ENCODE measurements at places on chromosomes 11 and 22.

- DNase-seq, result no peak
Measured at GRCh38 chr11:128915149-128915521, 24.0 kb downstream of the KCNJ5 start.

- no peak for DNase-seq
Measured at GRCh38 chr11:20559523-20560300, 39.7 kb upstream of the SLC6A5 start.

- no peak for DNase-seq
Measured at GRCh38 chr11:127625402-127625801, 624.8 kb upstream of the KIRREL3 start.

DNA sequence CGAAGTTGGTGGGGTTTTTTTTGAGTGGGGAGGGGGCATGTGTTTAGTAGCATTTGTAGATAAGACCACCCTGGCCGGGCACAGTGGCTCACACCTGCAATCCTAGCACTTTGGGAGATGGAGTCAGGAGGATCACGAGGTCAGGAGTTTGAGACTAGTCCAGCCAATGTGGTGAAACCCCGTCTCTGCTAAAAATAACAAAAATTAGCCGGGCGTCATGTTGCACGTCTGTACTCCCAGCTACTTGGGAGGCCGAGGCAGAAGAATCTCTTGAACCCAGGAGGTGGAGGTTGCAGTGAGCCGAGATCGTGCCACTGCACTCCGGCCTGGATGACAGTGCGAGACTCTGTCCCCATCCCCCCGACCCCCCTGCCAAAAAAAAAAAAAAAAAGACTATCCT, 34.6 kb downstream of the CECR2 start:
- DNase-seq, result no peak

DNA sequence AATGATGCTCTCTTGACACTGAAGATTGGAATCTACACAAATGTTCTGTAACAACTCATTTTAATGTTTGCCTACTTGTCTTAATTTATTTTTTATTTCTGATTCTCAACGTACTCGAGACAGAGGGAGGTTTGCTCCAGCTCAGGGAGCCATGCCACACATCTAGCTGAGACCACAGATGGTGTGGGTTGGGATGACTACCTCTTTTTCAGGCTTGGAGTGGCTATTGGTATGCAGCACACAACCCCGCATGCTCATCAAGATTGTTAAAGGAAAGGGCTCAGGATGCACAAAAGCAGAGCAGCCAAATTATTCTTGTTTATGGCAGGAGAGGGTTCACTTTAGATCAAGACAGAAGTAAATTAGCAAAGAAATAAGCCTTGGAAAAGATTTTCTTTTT, 424.5 kb downstream of the OPCML start:
- DNase-seq, result no peak

- DNase-seq, result no peak
Measured at GRCh38 chr11:61345954-61346843, 13.2 kb downstream of the TKFC start.

GRCh38 chr11:74319139-74319816, 7.8 kb upstream of the P4HA3 start:
- no peak for DNase-seq

GRCh38 chr11:120629407-120630080, 118.0 kb downstream of the GRIK4 start:
- no peak for DNase-seq

DNA sequence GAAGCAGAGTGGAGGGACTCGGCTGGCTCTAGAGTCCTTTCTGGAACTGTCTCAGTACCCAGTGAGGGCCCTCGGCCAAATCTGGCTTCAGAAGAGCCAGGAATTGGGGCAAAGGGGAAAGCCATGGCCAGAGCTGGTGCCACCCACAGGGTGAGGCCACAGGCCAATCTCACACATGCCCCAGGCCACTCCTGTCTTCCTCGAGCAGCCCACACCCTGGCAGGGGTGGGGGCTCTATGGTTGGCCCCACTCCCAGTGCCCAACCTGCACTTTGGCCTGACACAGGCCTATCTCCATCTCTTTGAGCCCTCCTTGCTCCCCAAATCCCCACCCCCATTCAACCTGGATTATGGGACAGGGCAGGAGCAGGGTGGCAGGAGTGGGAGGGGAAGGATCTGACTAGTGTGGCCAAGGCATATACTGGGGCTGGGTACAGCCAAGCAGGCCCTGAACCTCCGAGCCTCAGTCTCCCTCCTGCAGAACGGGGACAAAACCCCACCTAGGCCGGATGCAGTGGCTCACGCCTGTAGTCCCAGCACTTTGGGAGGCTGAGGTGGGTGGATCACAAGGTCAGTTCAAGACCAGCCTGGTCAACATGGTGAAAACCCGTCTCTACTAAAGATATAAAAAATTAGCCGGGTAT, 6.9 kb downstream of the TST start:
- no peak for DNase-seq

DNA sequence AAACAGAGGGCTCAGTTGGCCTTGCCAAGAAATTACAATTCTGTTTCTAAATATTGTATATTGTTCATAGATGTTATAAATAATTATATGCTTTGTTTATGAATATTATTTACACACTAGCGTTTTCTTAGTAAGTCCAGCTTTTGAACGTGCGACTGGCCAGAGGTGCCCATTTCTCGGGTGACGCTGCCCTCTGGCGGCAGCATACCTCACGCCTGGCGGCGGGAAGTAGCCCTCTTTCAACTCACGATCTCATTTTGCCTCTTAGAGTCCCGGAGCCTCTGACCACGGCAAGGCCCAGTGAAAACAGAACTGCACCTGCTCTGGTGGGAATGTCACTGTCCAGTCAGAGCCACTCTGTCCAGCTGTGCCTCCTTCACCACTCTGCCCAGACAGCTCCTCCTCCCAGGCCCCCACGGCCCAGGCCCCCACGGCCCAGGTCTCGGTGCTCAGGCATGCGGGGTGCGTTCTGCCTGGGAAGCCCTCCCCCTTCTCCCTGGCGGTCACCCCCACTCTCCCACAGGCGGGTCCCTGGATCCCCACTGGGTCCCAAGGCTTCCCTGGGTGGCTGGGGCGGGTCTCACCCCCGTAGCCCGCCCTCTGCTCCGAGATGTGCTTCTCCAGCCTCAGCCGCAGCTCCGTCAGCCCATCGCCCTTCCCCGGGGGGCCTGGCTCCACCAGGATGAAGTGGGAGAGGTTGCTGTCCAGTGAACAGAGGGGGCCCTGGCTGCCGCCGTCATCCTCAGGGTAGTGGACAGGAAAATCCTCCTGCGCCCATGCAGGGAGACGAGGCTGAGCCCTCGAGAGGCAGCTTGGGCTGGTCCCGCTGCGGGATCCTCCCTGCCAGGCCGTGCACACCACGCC, 19.3 kb downstream of the TSSC4 start:
- no peak for DNase-seq

GRCh38 chr22:50119768-50120251, 30.0 kb downstream of the MOV10L1 start:
- no peak for DNase-seq

DNA sequence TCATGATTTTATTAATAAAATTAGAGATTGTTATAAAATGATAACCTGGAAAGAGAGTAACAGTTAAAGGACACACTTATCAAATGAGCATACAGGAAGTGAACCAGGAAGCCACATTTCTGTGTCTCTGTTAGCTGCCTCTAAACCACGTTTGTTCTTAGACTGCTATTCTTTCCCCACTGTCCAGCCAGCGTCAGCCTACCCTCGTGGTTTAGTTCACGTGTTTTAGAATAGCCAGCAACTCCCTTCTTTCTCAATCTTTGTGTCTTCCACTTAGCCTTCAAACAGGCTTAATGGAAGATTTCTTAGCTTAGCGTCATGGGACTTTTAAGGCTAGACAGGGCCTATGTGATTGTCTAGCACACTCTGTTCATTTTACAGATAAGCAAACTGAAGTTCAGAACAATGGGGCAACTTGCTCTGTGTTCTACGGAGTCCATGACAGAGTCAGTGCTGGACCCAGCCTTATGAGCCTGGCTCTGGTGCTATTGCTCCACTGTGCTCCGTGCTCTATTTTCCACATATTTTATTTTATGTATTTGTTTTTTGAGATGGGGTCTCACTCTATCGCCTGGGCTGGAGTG, 27.2 kb downstream of the GRAMD1B start:
- no peak for DNase-seq

GRCh38 chr11:11813288-11813962, 28.3 kb upstream of the USP47 start:
- no peak for DNase-seq

GRCh38 chr11:43992834-43993637, 50.6 kb downstream of the C11orf96 start:
- no peak for DNase-seq

DNA sequence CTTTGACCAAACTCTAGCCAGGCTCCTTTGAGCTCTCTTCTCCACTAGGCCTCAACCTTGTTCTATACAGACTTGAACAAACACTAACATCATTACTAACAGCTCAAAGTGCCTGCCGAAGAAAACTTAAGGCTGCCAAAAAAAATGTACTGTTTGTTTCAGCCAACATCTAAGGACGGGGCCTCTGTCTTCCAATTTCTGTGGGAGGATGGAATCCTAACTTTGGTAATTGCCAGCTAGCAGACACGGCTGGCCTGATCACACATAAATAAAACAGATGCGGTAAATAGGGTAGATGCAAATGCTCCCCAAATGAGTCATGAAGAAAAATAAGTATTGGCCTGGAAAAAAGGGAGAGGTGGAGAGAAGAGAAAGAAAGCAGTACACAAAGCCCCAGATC, 394.3 kb downstream of the TMEM135 start:
- DNase-seq, result no peak

DNA sequence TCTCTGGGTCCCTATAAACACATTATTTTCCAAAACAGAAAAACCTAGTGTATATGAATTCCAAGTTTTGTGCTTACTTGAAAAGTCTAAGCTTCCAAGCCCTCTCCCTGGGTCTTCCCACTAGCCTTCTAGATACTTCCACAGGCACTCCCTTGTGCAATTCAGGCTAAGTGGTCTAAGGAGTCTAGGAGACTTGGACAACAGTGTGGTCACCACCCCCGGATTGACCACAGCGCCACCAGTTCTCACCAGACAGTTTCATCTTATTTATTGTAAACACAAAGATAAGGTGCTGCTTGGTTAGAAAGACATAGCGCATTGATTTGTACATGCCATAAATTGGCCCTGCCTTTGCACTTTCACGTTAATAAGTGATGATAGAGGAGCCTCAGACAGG, 623.9 kb downstream of the OPCML start:
- DNase-seq, result no peak

DNA sequence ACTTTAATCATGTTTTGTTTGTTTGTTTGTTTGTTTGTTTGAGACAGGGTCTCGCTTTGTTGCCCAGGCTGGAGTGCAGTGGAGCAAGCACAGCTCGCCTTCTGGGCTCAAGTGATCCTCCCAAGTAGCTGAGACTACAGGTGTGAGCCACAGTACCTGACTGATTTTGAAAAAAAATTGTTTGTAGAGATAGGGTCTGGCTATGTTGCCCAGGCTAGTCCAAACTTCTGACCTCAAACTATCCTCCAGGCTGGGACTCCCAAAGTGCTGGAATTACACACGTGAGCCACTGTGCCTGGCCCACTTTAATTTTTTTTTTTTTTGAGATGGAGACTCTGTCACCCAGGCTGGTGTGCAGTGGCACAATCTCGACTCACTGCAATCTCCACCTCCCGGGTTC, 74.8 kb upstream of the CLDN5 start:
- DNase-seq, result no peak

DNA sequence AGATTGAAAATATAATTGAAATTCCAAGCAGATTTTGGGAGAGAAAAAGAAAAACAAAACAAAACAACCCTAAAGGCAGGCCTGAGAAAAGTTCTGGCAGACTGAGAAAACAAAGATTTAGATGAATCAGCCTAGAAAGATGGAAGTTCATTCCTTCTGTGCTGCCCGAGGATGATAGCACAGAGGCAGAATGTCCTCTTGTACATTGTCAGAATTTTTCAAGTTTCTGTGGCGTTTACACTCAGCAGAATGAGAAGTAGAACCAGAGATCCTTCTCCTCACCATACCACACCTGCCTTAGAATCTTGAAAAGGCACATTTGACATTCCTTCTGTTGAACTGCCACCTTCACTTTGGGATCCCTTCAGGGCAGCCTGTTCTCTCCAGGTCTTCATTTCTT, 62.5 kb upstream of the IZUMO1R start:
- DNase-seq, result no peak

GRCh38 chr22:22896601-22897000, 9.0 kb downstream of the IGLL5 start:
- no peak for DNase-seq

DNA sequence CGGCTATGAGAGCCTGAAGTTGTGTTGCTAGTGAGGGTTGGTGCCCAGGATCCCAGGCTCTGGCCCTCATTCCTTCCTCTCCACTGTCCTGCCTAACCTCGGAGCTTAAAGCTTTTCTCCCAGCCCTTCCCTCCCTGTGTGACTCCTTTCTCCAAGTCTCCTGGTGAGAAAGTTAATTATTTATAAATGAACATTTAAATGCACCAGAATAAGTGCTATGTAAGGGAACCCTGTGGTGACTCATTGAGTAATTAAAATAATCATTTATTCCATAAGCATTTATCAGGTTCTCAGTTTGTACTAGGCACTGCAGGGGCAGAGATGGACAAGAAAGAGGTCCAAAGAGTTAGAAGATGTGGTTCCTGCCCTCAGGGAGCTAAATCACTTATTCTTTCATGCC, 89.1 kb upstream of the ISX start:
- no peak for DNase-seq

DNA sequence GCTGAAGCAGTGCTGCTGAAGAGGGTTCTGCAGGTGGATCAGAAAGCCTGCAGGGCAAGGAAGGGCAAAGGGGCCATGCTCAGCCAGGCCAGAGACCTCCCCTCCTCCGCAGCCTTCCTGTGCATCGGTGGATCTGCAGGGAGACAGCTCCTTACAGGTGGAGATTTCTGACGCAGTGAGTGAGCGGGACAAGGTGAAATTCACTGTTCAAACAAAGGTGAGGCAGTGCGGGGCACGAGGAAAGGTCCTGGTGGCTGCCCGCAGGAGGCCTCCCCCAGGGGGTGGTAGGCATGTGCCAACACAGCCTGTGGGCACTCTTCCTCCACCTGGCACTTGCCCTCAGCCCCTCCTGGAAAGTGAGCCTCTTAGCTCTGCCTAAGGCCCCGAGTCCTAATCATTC, 8.6 kb downstream of the CFL1 start:
- DNase-seq, result no peak
